ENCODE measurements at places on chromosomes 7 and 10.

DNA sequence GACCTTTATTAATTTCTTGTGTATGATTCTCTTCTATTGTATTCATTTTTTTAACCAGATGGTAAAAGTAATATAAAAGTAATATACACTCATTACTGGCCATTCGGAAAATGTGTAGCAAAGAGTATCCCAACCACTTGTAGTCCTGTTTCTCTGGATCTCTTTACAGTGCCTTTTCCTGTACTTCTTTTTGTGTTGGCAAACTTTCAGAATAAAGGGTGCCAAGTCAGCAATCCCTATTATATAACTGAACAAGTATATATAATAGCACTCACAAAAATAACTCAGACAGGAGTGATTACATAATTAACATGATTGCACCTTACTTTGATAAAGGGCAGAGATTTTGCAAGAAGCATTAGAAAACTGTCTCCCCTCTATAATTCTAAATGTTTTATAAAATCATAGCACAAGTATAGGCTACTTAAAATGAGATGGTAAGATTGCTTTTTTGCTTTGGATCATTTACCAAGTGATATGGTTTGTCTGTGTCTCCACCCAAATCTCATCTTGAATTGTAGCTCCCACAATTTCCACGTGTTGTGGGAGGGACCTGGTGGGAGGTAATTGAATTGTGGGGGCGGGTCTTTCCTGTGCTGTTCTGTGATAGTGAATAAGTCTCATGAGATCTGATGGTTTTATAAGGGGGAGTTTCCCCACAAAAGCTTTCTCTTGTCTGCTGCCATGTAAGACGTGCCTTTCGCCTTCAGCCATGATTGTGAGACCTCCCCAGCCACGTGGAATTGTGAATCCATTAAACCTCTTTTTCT, 41.5 kb upstream of the EPC1 start:
- H3K27me3 ChIP-seq, result no peaks in the 10 kb centered on the region
- no peak overlapping the region for H3K27ac ChIP-seq
- peaks cover 12% of the 10 kb centered on the region for H3K4me1 ChIP-seq
- no peaks in the 10 kb centered on the region for H3K36me3 ChIP-seq
- no peak for DNase-seq

- no peak overlapping the region for H3K27ac ChIP-seq
- no peaks in the 10 kb centered on the region for H3K4me1 ChIP-seq
These were observed 107.9 kb downstream of the CYTH3 start for GRCh38 chr7:6164491-6164890.

GRCh38 chr10:43765516-43765915, 116.8 kb upstream of the ZNF32 start:
- no peak for DNase-seq
- no peaks in the 10 kb centered on the region for H3K27me3 ChIP-seq
- no peak overlapping the region for H3K27ac ChIP-seq
- no peak overlapping the region for H3K4me3 ChIP-seq

DNA sequence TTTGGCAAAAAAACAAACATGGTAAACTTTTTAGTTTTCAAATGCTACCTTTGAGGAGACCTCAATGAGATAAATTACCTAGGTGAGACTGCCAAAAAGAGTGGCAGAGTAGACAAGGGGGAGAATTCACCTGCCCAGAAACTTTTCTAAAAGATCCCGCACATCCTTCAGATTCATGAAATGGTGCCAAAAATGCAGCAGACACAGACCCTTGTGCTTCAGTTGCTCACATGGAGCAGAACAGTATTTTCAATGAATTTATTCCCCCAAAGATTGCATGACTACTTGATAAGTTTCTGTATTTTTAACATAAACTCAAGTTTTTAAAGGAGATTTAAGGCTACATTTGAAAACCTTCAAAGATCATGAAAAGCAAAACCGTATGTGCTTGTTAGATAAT, 270.0 kb downstream of the TRIL start:
- no peaks in the 10 kb centered on the region for H3K36me3 ChIP-seq
- no peak overlapping the region for H3K27ac ChIP-seq
- no peak for DNase-seq
- no peaks in the 10 kb centered on the region for H3K4me1 ChIP-seq
- peaks cover 8% of the 10 kb centered on the region for H3K27me3 ChIP-seq

- no peaks in the 10 kb centered on the region for H3K36me3 ChIP-seq
- no peak overlapping the region for H3K27ac ChIP-seq
- no peaks in the 10 kb centered on the region for H3K27me3 ChIP-seq
These were observed 758.0 kb upstream of the LRRTM3 start for GRCh38 chr10:66167816-66168215.

DNA sequence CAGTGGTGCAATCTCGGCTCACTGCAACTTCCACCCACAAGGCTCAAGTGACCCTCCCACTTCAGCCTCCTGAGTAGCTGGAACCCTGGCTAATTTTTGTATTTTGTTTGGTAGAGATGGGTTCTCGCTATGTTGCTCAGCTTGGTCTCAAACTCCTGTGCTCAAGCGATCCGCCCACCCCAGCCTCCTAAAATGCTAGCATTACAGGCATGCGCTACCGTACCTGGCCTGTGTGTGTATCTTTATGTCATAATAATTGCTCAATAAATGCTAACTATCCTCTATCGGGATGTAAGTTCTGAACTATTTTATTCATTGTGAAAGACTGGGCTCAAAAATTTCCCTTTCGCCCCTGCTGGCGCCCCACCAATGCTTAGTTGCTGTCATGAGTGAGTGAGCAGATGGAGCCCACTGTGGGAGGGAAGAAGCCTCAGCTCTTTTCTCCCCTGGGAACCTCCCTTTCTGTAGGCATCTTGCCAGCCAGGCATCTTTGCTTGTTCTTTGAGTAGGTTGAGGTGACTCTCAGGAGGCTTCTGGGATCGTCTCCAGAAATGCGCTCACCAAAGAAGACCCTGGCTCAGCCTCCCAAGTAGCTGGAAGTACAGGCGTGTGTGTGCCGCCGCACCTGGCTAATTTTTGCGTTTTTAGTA, 38.3 kb downstream of the CAMK1D start:
- H3K4me3 ChIP-seq, result no peak overlapping the region
- H3K36me3 ChIP-seq, result no peaks in the 10 kb centered on the region
- H3K4me1 ChIP-seq, result no peaks in the 10 kb centered on the region
- H3K27me3 ChIP-seq, result no peaks in the 10 kb centered on the region
- no peak overlapping the region for H3K27ac ChIP-seq

- H3K27me3 ChIP-seq, result no peaks in the 10 kb centered on the region
- no peaks in the 10 kb centered on the region for H3K4me1 ChIP-seq
- H3K4me3 ChIP-seq, result no peak overlapping the region
- no peak for DNase-seq
These were observed 76.7 kb upstream of the PRLHR start for GRCh38 chr10:118672153-118672552.

DNA sequence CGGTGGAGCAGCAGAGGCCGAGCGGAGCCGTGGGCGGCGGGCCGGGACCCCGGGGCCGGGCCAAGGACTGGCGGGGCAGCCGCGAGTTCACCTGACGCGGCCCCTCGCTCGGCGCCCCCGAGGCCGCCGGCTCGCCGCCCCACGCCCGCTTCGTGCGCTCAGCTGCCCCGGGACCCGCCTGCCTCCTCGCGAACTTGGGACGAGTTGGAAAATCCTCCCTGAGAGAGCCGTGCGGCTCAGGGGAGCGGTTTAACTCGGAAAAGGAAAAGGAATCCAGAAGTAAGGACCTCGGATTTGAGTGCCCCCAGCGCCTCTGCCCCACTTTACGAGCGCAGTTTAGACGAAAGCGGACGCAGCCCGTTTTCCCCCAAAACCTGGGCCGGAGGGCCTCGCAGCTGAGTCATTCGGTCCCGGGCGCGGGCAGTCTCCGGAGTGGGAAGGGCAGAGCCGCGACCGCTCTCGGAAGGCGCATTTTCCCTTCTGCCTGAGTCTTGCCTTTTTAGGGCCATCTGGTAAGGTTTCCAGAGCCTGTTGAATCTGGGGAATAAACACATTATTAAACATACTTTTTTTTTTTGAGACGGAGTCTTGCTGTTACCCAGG, 744 bp downstream of the CREM start:
- no peaks in the 10 kb centered on the region for H3K27me3 ChIP-seq
- H3K4me3 ChIP-seq, result peak overlapping the region; percentile 97
- DNase-seq, result peak; percentile 54
- H3K36me3 ChIP-seq, result no peaks in the 10 kb centered on the region
- H3K4me1 ChIP-seq, result peaks cover 46% of the 10 kb centered on the region

GRCh38 chr7:97959046-97959445, 30.9 kb downstream of the OCM2 start:
- no peaks in the 10 kb centered on the region for H3K4me1 ChIP-seq
- no peaks in the 10 kb centered on the region for H3K27me3 ChIP-seq
- H3K36me3 ChIP-seq, result peaks cover 2% of the 10 kb centered on the region
- no peak for DNase-seq

- peaks cover 15% of the 10 kb centered on the region for H3K4me1 ChIP-seq
- H3K36me3 ChIP-seq, result no peaks in the 10 kb centered on the region
- H3K27me3 ChIP-seq, result peaks cover 25% of the 10 kb centered on the region
- no peak overlapping the region for H3K27ac ChIP-seq
These were observed 4.0 kb upstream of the MINPP1 start for GRCh38 chr10:87500646-87501048.

DNA sequence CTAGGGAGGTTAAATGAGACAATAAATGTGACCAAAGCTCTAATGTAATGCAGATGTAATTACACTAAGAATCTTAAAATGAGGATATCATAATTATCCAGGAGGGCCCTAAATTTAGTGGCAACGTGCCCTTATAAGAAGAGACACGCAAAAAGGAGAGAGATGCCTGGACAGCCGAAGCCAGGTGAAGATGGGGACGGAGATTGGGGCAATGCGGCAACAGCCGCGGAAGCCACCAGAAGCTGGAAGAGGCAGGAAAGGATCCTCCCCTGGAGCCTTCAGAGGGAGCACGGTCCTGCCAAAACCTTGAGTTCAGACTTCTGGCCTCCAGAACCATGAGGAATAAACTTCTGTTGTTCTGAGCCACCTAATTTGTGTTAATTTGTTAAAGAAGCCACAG, 25.3 kb upstream of the C10orf71 start:
- H3K4me3 ChIP-seq, result no peak overlapping the region
- H3K27me3 ChIP-seq, result no peaks in the 10 kb centered on the region
- no peak for DNase-seq
- H3K36me3 ChIP-seq, result no peaks in the 10 kb centered on the region
- no peak overlapping the region for H3K27ac ChIP-seq

GRCh38 chr7:34652809-34653208, 5.2 kb upstream of the NPSR1 start:
- H3K4me3 ChIP-seq, result no peak overlapping the region
- no peaks in the 10 kb centered on the region for H3K27me3 ChIP-seq
- DNase-seq, result no peak
- H3K27ac ChIP-seq, result no peak overlapping the region

- DNase-seq, result no peak
- H3K36me3 ChIP-seq, result peaks cover 24% of the 10 kb centered on the region
- no peaks in the 10 kb centered on the region for H3K27me3 ChIP-seq
- H3K4me1 ChIP-seq, result no peaks in the 10 kb centered on the region
These were observed 28.8 kb upstream of the PDGFA start for GRCh38 chr7:548401-548800.

DNA sequence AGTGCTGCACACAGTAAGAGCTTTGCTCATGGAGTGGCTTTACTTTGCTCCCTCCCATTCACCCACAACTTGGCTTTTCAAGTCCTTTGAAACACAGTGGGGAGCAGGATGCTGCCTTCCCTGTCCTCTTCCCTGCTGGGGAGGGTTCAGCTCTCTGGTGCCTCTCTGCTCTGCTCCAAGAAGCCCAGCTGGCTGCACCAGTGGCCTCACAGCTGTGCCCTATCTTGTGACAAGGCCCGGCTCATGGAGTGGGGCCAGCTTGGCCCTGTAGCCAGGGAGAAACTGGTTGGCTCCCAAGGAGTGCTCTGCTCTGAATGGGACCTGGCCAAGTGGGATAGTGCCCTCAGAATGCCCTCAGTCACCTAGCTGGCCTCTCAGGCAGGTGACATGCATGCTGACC, 212.3 kb upstream of the ZMIZ1 start:
- no peak overlapping the region for H3K27ac ChIP-seq
- no peak for DNase-seq
- H3K4me1 ChIP-seq, result no peaks in the 10 kb centered on the region
- no peak overlapping the region for H3K4me3 ChIP-seq
- H3K27me3 ChIP-seq, result peaks cover 4% of the 10 kb centered on the region

DNA sequence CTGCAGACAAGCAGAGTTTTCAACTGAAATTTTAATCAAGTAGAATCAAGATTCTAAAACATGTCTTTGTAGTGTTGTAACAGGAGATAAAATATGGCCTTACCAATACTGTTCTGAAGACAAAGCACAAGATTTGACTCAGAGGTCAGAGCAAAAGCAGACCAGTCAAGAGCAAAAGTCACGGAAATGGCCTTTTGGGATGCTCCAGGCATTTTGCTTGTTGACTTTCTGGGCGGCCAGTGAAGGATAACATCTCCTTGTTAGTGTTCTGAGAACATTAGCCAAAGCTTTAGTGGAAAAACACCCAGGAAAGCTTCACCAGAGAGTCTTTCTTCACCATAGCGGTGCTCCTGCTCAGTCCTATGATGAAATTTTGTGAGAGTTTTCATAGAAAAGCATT, 590.6 kb downstream of the ARL4A start:
- H3K27me3 ChIP-seq, result no peaks in the 10 kb centered on the region
- no peak overlapping the region for H3K4me3 ChIP-seq
- no peak for DNase-seq
- H3K27ac ChIP-seq, result no peak overlapping the region
- no peaks in the 10 kb centered on the region for H3K4me1 ChIP-seq

DNA sequence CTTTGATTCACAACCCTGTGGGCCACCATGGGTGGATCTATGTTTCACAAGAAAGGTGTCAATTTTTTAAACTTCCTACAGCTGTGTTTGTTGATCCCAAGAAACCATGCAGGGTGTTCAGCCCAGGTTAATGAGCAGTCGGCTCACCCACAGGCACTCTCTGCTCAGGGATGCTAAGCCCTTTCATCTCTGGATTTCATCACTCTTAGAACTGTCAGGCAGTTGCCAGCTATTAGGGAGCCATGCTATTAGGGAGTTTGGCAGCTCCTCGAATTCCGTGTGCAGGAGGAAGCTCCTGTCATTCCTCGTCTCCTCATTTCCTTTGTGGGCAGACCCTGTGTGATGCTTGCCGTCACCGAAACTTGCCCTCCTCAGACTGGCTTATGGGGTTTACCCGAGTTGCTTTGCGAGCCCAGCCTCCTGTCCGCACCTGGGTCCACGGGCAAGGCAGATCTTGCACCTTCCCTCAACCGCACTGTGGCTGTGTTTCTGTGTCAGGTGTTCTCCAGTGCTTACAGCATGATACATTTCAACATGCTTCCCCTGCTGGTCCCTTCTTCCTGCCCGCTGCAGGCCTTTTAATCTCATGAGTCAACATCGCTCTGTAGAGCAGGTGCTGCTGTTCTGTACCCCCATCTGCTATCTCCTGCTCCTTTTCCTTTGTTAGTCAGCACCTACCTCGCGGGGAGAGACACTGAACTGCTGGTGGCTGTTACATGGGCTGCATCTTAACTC, 509.8 kb downstream of the SUGCT start:
- no peaks in the 10 kb centered on the region for H3K27me3 ChIP-seq
- H3K4me3 ChIP-seq, result no peak overlapping the region
- no peak overlapping the region for H3K27ac ChIP-seq
- no peaks in the 10 kb centered on the region for H3K36me3 ChIP-seq
- peak; percentile 19 for DNase-seq

- no peak overlapping the region for H3K4me3 ChIP-seq
- H3K4me1 ChIP-seq, result no peaks in the 10 kb centered on the region
- H3K36me3 ChIP-seq, result peaks cover 29% of the 10 kb centered on the region
- no peak overlapping the region for H3K27ac ChIP-seq
These were observed 53.6 kb upstream of the ANTXRL start for GRCh38 chr10:46233181-46233580.
